ENCODE measurements at places on chromosomes 11 and 22. TPM values are rescaled to one million over a fixed set of nuclear protein-coding genes. Genes with fewer than 3 reads are reported as not detected.

MMP12 gene
- not detected for total RNA-seq

CPT1A gene
- 54.8 TPM for total RNA-seq

PLAAT2 gene
- total RNA-seq: not detected

CDCA5 gene
- 0.34 TPM for total RNA-seq

CYTH4 gene
- 27.3 TPM for total RNA-seq

RTN4RL2 gene
- total RNA-seq: 0.33 TPM

TSGA10IP gene
- not detected for total RNA-seq

DTX4 gene
- 3.1 TPM for total RNA-seq

SCO2 gene
- total RNA-seq: 5.1 TPM

DNAJB13 gene
- total RNA-seq: not detected

OR2D2 gene
- total RNA-seq: not detected

MISFA gene
- not detected for total RNA-seq

GPHA2 gene
- not detected for total RNA-seq

EPS8L2 gene
- total RNA-seq: 5.6 TPM

FOLR2 gene
- total RNA-seq: 26.6 TPM

PARVA gene
- total RNA-seq: 181 TPM

ESRRA gene
- total RNA-seq: 95.8 TPM

ALX4 gene
- 0.52 TPM for total RNA-seq

ANO9 gene
- total RNA-seq: not detected

JAML gene
- total RNA-seq: 8.9 TPM

LMO2 gene
- 15.7 TPM for total RNA-seq

BAIAP2L2 gene
- total RNA-seq: 0.83 TPM

OR8A1 gene
- total RNA-seq: not detected

C11orf91 gene
- total RNA-seq: not detected

HBB gene
- total RNA-seq: 236 TPM

NELL1 gene
- total RNA-seq: 0.65 TPM

NLRP6 gene
- total RNA-seq: 0.13 TPM

FAM83F gene
- 0.66 TPM for total RNA-seq

RAD9A gene
- total RNA-seq: 12.6 TPM

GAB4 gene
- not detected for total RNA-seq

INSC gene
- total RNA-seq: 1.7 TPM

FGF3 gene
- total RNA-seq: not detected

GLB1L2 gene
- total RNA-seq: 10.2 TPM

GRIA4 gene
- total RNA-seq: not detected

HORMAD2 gene
- not detected for total RNA-seq

P2RX6 gene
- 0.50 TPM for total RNA-seq

CARD18 gene
- not detected for total RNA-seq

NTM gene
- total RNA-seq: 25.3 TPM

OR2AG2 gene
- not detected for total RNA-seq

IFT27 gene
- total RNA-seq: 15.2 TPM

NXPE4 gene
- not detected for total RNA-seq

CST6 gene
- total RNA-seq: not detected

CDHR5 gene
- not detected for total RNA-seq

MEI1 gene
- total RNA-seq: 0.46 TPM

HIC2 gene
- total RNA-seq: 3.7 TPM

P4HA3 gene
- 2.1 TPM for total RNA-seq

Data from esophagus muscularis mucosa (tissue), 4 donors.